ENCODE measurements at places on chromosomes 2 and 18. TPM values are rescaled to one million over a fixed set of nuclear protein-coding genes. Genes with fewer than 3 reads are reported as not detected.

OR6B3 gene
- not detected for total RNA-seq

RIT2 gene
- 16.0 TPM for total RNA-seq

SPATA3 gene
- total RNA-seq, result not detected

ASXL3 gene
- total RNA-seq, result 91.7 TPM

PROKR1 gene
- total RNA-seq, result 0.25 TPM

DYNC2LI1 gene
- 32.7 TPM for total RNA-seq

RGPD4 gene
- total RNA-seq, result 0.25 TPM

SDC1 gene
- 4.9 TPM for total RNA-seq

LTBP1 gene
- 30.7 TPM for total RNA-seq

VIT gene
- total RNA-seq, result not detected

AFF3 gene
- 81.4 TPM for total RNA-seq

FAP gene
- 2.0 TPM for total RNA-seq

SLC8A1 gene
- 109 TPM for total RNA-seq

KIF1A gene
- total RNA-seq, result 181 TPM

LDLRAD4 gene
- 63.4 TPM for total RNA-seq

All from temporal lobe (tissue), 4 donors.